ENCODE measurements at places on chromosomes 3 and 15. TPM values are rescaled to one million over a fixed set of nuclear protein-coding genes. Genes with fewer than 3 reads are reported as not detected.

BAHD1 gene
- 16.2 TPM for total RNA-seq

DUOXA1 gene
- total RNA-seq = 1.8 TPM

SPRED1 gene
- 43.6 TPM for total RNA-seq

CCR9 gene
- not detected for total RNA-seq

STRA6 gene
- not detected for total RNA-seq

RPL15 gene
- total RNA-seq = 1,360 TPM

LMAN1L gene
- total RNA-seq = not detected

CLDN16 gene
- not detected for total RNA-seq

RTP1 gene
- not detected for total RNA-seq

ENTPD3 gene
- 1.1 TPM for total RNA-seq

PROK2 gene
- 9.8 TPM for total RNA-seq

PFN2 gene
- total RNA-seq = 33.9 TPM

MED12L gene
- total RNA-seq = 0.48 TPM

GNAT1 gene
- total RNA-seq = not detected

DOCK3 gene
- total RNA-seq = 0.51 TPM

CPNE9 gene
- total RNA-seq = not detected

MINAR1 gene
- 0.45 TPM for total RNA-seq

XCR1 gene
- total RNA-seq = 0.16 TPM

IQCF5 gene
- not detected for total RNA-seq

GPR62 gene
- not detected for total RNA-seq

RAB7A gene
- 344 TPM for total RNA-seq

SGO1 gene
- 0.32 TPM for total RNA-seq

PPP2R3A gene
- 7.8 TPM for total RNA-seq
